ENCODE measurements at places on chromosomes 5 and 9.

DNA sequence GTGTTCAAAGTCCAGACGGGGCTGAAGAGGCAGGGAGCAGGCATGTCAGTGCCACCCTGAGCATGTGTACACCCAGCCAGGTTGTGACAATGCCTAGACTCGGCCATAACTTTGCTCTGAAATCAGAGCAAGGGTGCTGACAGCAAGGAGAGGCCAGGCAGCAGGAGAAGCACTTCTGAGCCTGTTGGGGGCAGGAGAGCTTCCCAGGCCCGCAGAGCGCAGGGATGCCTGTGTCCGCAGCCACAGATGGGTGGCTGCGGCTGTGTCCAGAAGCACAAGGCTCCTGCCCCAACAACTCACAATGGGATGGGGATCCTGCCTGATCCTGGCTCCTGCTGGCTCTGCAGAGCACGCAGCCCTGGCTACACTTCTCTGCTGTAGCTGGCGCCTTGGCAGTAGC lies 373.9 kb downstream of the CHSY3 start:
- DNase-seq = no peak

DNA sequence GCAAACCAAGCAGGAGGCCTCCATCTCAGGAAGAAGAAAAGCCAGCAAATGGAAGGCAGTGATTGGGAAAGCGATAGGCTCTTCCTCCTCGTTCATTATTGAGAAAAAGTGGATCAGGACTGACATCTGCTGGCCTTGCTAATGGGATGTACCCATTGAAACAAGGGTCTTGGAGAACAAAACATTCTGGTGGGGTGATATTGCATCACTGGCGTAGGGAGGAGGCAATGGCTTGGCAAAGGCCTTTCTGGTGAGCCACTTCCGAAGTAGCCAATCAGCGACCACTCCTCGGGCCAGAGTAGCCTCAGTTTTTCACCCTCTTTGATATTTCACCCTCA lies 86.7 kb upstream of the NFIB start:
- no peak for DNase-seq

- no peak for DNase-seq
These were observed 8.1 kb upstream of the KLF9 start for GRCh38 chr9:70422371-70423043.

GRCh38 chr9:90547896-90548295 lies 94.7 kb downstream of the DIRAS2 start:
- no peak for DNase-seq

- DNase-seq = no peak
These were observed 7.5 kb downstream of the RNF44 start for GRCh38 chr5:176529741-176530141.

DNA sequence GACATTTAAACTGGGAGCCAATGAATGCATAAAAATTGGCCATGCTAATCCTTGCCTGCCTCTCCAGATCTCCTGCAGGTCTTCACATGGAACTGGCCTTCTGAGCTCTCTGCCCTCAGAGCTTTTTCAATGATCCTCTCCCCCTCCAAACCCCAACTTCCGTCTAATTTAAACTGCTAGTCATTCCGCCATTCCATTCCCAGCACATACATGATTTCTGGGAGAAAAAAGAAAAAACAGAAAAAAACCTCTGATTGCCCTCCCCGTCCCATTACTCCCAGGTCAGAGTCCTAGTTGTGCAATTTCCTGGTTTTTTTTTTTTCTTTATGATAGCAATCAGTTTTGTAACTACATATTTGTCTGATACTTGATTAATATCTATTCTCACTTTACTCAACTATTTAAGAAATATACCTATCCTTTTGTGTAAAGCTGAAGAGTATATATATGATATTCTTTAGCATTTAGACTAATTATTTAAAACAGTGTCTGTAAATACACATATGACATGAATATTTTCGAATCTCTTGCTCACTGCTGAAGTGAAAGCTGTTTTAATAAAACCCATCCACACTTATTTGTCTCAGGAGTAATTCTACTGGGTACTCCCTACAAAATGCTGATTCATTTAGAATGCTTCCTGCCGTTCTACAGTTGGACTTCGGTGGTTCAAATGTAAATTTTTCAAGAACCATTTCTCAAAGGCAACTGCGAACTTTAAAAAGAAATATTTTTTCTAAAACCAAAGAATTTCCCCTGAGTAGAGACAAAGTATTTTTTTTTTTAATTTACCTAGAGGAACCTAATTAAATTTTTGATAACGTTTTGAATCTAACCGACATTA lies 1.6 kb downstream of the HINT1 start:
- no peak for DNase-seq

GRCh38 chr9:98960409-98960808 lies 16.7 kb downstream of the COL15A1 start:
- no peak for DNase-seq

GRCh38 chr9:12963537-12963936 lies 188.7 kb downstream of the LURAP1L start:
- no peak for DNase-seq

GRCh38 chr5:63650581-63650980 lies 311.7 kb downstream of the HTR1A start:
- no peak for DNase-seq

DNA sequence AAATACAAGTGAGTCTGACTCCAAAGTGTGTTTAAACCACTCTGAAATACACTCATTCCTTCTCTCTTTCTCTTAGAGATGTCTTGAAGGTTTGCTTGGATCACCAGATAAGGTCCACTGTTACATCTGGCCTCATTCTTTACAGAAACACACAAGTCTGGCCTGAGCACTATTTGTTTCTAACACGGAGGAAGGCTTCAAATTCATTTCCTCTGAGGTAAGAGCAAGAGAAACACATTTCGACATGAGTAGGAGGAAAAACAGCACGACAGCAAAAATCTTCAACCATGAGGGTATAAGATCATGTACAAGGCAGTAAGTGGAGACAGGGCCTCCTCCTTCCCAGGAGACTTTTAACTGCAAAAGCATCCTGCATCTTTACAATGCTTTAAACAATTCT lies 8.0 kb downstream of the SIL1 start:
- peak; percentile 67 for DNase-seq

- DNase-seq = no peak
These were observed 72.8 kb upstream of the NXNL2 start for GRCh38 chr9:88462191-88462590.

Measured in AG04449 (cell line).